ENCODE measurements at places on chromosomes 12 and 14. TPM values are rescaled to one million over a fixed set of nuclear protein-coding genes. Genes with fewer than 3 reads are reported as not detected.
A peak's percentile ranks its signal among the peaks of the same experiment; 100 is the strongest.

The HOXC5 gene
- total RNA-seq, result not detected

The BHLHE41 gene
- total RNA-seq, result not detected

The FAM186B gene
- 0.74 TPM for total RNA-seq

The TAS2R43 gene
- 0.97 TPM for total RNA-seq

GRCh38 chr12:57888409-57889157, 42.1 kb upstream of the CTDSP2 start:
- no peak for DNase-seq
- peaks cover 3% of the 10 kb centered on the region for H3K36me3 ChIP-seq
- no peaks in the 10 kb centered on the region for H3K27me3 ChIP-seq
- no peak overlapping the region for H3K27ac ChIP-seq
- peaks cover 8% of the 10 kb centered on the region for H3K4me1 ChIP-seq

GRCh38 chr14:29310210-29310609, 543.6 kb downstream of the FOXG1 start:
- no peaks in the 10 kb centered on the region for H3K4me1 ChIP-seq
- no peak overlapping the region for H3K27ac ChIP-seq
- no peak for DNase-seq
- no peaks in the 10 kb centered on the region for H3K36me3 ChIP-seq
- H3K4me3 ChIP-seq, result no peak overlapping the region
- no peaks in the 10 kb centered on the region for H3K27me3 ChIP-seq

DNA sequence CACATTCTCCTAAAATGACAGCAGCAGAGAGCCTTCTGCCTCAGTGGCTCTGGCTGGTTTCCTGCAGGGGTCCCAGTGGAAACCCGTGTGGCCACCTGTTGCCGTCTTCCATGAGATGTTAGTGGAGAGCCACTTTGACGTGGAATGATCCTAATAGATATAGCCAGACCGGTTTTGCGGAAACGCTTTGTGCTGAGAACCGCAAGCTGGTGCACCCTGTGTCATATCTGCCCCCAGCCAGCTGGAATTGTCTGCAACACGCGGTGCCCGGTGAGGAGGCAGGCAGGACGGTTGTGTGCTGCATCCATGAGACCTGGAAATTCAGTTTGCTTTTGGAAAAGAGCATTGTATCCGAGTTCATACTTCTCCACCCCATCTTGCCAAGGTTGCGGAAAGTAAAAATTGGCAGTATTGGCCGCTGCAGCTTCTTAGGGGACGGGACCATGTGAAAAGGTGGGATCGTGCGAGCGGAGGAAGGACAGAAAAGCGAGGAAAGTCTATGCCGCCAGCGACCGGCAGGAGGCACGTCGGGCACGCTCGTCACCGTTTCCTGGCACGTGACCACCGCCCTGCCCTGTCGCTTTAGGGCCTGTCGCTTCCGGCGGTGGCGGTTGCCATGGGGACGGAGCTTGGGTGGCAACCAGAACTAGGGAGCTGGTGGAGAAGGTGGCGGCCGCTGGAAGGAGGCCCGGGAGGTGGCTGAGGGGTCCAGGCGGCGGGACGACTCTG, at the start of gene CFAP251:
Gene CFAP251 (plus strand): TSS at position 643 of the 729 bp plus-strand sequence. CDS start 2,714 bp downstream, outside the sequence.
- H3K4me1 ChIP-seq, result peaks cover 16% of the 10 kb centered on the region
- H3K36me3 ChIP-seq, result peaks cover 8% of the 10 kb centered on the region
- H3K27me3 ChIP-seq, result no peaks in the 10 kb centered on the region
- peak within 1 kb of the TSS; percentile 79 for H3K27ac ChIP-seq
- DNase-seq, result peak; percentile 97

GRCh38 chr12:87428701-87429277, 600.4 kb downstream of the C12orf50 start:
- no peak overlapping the region for H3K4me3 ChIP-seq
- peaks cover 2% of the 10 kb centered on the region for H3K36me3 ChIP-seq
- no peak for DNase-seq
- H3K27me3 ChIP-seq, result no peaks in the 10 kb centered on the region

DNA sequence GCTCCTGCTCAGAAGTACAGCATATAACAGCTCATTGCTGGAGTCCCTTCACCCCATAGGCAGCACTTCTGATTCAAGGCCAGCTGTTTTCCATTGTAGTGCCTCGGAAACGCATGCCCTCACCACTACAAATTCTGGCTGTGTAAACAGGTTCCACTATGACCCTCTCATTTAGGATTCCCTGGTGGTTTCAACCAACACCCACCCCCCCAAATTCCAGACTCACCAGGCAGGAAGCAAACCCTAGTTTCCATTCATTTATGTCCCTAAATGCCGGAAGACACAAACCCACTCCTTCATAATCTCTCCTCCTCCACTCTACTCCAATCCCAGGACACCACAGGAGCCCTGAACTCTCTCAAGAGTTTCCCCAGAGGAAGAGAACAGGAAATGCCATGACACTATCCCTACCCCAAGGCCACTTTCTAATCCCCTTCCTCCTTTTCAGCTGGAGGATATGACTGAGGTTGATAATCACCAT, 75.9 kb upstream of the TMPO start:
- no peak overlapping the region for H3K4me3 ChIP-seq
- DNase-seq, result no peak
- peaks cover 9% of the 10 kb centered on the region for H3K4me1 ChIP-seq
- H3K36me3 ChIP-seq, result peaks cover 3% of the 10 kb centered on the region
- no peak overlapping the region for H3K27ac ChIP-seq

GRCh38 chr12:14970473-14970872, 2.4 kb upstream of the PDE6H start:
- peak overlapping the region; percentile 30 for H3K4me3 ChIP-seq
- H3K4me1 ChIP-seq, result peaks cover 45% of the 10 kb centered on the region
- H3K27me3 ChIP-seq, result no peaks in the 10 kb centered on the region
- H3K27ac ChIP-seq, result peak overlapping the region; percentile 36
- H3K36me3 ChIP-seq, result no peaks in the 10 kb centered on the region

DNA sequence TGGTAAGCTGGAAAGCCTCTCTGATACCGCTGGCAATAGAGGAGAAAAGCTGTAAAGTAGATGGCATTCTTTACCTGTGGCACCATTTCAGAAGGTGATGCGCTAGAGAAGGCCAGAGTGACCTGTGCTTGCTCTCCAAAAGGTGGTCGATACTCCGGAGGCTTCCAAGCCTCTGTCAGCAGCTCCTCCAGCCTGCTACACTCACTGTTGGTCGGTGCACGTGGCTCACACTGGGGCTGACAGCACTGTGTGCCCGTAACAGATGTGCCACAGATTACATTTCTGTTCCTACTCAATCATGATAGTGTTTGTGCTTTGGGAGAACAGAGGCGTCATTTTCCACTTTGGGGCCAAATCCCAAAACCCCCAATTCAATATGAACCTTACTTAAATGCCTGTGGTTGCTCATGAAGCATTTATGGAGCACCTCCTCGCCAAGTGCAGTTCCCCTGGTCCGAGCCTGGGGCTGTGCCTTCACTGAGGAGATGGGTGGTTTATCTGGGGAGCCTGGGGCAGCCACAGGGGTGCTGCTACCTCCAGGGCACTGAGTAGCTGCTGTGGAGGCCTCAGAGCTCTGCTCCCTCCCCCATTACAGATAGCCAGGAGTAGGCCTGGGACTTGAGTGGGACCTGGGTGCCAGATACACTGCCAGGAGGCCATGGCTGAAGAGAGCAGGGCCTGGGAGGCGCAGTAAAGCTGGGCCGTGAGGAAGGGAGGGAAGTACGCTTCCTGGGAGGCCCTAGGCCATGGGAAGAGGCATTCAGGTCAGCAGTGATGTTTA, 26.8 kb downstream of the CCNK start:
- H3K4me3 ChIP-seq, result no peak overlapping the region
- no peaks in the 10 kb centered on the region for H3K27me3 ChIP-seq
- DNase-seq, result no peak
- peaks cover 5% of the 10 kb centered on the region for H3K36me3 ChIP-seq
- peak overlapping the region; percentile 21 for H3K27ac ChIP-seq

All from activated T-cell treated with anti-CD3 and anti-CD28 coated beads, Interleukin-2, amount 50 U/mL, for 72 hours (primary cell).